Stomach (tissue), 19 donors: ENCODE measurements at places on chromosomes 4 and X. TPM values are rescaled to one million over a fixed set of nuclear protein-coding genes. Genes with fewer than 3 reads are reported as not detected.

Gene LDB2
- 14.7 TPM for polyA plus RNA-seq

Gene SH3TC1
- polyA plus RNA-seq, result 13.9 TPM

Gene KLHL4
- polyA plus RNA-seq, result 0.12 TPM

Gene F9
- polyA plus RNA-seq, result not detected

Gene AGA
- polyA plus RNA-seq, result 6.6 TPM

Gene GLUD2
- polyA plus RNA-seq, result 0.31 TPM

Gene SYP
- polyA plus RNA-seq, result 5.0 TPM

Gene RNF150
- polyA plus RNA-seq, result 1.3 TPM

Gene GLRA3
- polyA plus RNA-seq, result not detected

Gene NR0B1
- polyA plus RNA-seq, result not detected

Gene DACH2
- polyA plus RNA-seq, result 0.25 TPM

Gene OTC
- polyA plus RNA-seq, result not detected

Gene IL21
- polyA plus RNA-seq, result not detected

Gene CXCR3
- polyA plus RNA-seq, result 0.28 TPM

Gene GAGE12H
- not detected for polyA plus RNA-seq

Gene CENPI
- polyA plus RNA-seq, result 1.6 TPM

Gene EREG
- polyA plus RNA-seq, result not detected

Gene YY2
- 0.31 TPM for polyA plus RNA-seq

Gene TRIM60
- not detected for polyA plus RNA-seq

Gene DCAF4L1
- polyA plus RNA-seq, result not detected

Gene MID1
- polyA plus RNA-seq, result 2.0 TPM

Gene PFKFB1
- 0.28 TPM for polyA plus RNA-seq

Gene USP17L20
- polyA plus RNA-seq, result not detected

Gene RAI2
- 11.5 TPM for polyA plus RNA-seq

Gene VEGFC
- 1.4 TPM for polyA plus RNA-seq

Gene PCDH7
- 2.3 TPM for polyA plus RNA-seq

Gene TREX2
- 1.2 TPM for polyA plus RNA-seq

Gene PLP2
- 323 TPM for polyA plus RNA-seq

Gene MED12
- 6.2 TPM for polyA plus RNA-seq

Gene CT45A1
- not detected for polyA plus RNA-seq

Gene ATP11C
- polyA plus RNA-seq, result 5.1 TPM

Gene FGFR3
- 84.1 TPM for polyA plus RNA-seq

Gene TMEM47
- 5.2 TPM for polyA plus RNA-seq

Gene ALAS2
- polyA plus RNA-seq, result not detected

Gene MTNR1A
- polyA plus RNA-seq, result not detected

Gene TBC1D9
- polyA plus RNA-seq, result 4.9 TPM

Gene USP27X
- polyA plus RNA-seq, result 2.1 TPM

Gene PAGE4
- not detected for polyA plus RNA-seq

Gene SRPX
- 33.1 TPM for polyA plus RNA-seq
